ENCODE measurements at places on chromosomes 6 and 20.

DNA sequence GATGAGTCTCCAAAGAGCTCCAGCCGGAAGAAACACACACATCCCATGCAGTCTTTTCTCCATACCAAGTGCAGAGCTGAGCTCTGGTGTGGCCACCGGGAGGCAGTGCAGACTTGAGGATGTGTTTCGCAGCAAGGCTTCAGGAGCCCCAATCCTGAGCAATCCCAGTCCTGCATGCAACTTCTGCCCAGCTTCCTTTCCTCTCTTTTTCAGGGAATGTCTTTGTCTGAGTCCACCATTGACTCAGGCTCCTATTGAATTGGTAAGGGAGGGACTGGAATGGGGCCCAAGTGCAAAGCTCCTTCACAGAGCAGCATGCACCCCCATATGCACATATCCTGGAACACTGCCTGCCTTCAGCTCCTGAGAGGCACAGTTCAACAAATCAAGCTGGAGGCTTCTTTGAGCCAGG lies 50.5 kb upstream of the ASIP start:
- DNase-seq, result no peak

DNA sequence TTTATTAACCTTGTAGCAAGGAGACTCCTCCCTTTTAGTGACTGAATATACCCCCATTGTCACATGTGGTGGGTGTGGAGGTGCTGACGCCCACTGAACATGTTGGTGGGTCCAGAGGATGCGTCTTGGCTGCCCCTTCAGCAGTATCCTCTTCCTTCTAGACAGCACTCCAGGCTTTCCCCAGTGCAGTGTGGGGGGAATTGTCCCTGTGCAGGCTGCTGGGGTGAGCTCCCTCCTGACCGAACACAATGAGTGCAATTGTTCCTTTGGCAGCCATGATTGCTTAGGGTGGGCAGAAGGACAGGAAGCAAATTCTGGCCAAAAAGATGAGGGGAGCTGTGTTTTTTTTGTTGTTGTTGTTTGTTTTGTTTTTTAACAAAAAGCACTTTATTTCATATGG lies 209.3 kb upstream of the PDE10A start:
- no peak for DNase-seq

GRCh38 chr20:4170621-4171537 lies 155.5 kb upstream of the RNF24 start:
- no peak for DNase-seq

DNA sequence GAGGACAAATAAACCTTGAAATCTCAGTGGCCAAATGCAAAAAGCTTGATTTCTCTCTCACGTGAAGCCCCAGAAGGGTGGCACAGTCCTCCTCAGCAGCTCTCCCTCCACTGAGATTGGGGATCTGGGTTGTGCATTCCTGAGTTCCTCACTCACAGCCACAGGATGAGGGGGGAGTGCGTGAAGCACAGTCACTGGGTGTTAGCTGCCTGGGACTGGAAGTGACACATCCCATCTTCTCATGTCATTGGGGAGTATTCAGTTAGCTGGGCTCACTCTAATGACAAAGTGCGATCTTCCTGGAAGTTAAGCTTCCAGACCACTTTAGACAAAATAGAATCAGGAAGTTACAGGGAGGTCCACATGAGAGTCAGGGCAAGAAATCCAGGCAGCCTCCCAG lies 192.2 kb upstream of the LRFN2 start:
- no peak for DNase-seq

GRCh38 chr6:24154121-24154520 lies 28.1 kb downstream of the NRSN1 start:
- DNase-seq, result no peak

- no peak for DNase-seq
Observed at GRCh38 chr6:166813461-166813860, 142.9 kb downstream of the RNASET2 start.

DNA sequence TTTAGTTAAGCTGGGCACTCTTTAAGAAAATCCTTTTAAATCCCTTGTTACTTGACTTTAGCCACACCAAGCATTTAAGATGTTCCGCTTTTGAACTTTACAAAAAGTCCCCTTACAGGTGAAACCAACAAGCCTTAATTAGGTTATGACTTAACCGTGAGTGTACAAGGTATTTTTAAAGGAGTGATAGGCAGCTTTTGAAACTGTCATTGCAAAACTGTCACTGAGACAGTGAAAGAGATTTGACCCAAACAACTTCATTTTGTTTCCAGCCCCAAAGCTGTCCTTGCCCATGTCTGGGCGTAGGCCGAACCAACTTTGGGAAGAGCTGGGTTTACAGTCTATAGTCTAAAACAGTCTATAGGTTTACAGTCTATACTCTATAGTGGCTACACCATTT lies 305.4 kb downstream of the FARS2 start:
- DNase-seq, result no peak

DNA sequence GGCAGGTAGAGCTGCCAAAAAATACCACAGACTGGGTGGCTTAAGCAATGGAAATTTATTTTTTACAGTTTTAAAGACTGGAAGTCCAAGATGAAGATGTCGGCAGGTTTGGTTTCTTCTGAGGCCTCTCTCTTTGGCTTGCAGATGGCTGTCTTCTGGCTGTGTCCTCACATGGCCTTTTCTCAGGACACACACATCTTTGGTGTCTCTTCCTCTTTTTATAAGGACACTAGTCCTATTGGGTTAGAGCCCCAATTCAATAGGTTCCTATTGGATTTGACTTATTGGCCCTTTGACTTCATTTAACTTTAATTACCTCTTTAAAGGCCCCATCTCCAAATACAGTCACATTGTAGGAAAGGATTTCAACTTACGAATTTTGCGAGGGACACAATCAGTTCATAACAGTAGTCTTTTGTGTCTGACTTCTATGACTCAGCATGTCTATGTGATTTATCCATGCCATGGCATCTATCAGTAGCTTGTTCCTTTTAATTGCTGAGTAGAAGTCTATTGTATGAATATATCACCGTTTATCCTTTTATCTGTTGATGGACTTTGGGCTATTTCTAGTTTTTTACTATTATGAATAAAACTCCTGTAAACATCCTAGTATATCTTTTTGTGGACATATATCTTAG lies 11.0 kb upstream of the TCP11 start:
- no peak for DNase-seq

GRCh38 chr6:169153401-169153800 lies 100.2 kb downstream of the THBS2 start:
- no peak for DNase-seq

- DNase-seq, result no peak
Observed at GRCh38 chr20:48163505-48163904, 378.2 kb upstream of the SULF2 start.

GRCh38 chr6:156839591-156840001 lies 62.4 kb downstream of the ARID1B start:
- no peak for DNase-seq

GRCh38 chr20:41692479-41693135 lies 74.4 kb upstream of the CHD6 start:
- peak; percentile 71 for DNase-seq

DNA sequence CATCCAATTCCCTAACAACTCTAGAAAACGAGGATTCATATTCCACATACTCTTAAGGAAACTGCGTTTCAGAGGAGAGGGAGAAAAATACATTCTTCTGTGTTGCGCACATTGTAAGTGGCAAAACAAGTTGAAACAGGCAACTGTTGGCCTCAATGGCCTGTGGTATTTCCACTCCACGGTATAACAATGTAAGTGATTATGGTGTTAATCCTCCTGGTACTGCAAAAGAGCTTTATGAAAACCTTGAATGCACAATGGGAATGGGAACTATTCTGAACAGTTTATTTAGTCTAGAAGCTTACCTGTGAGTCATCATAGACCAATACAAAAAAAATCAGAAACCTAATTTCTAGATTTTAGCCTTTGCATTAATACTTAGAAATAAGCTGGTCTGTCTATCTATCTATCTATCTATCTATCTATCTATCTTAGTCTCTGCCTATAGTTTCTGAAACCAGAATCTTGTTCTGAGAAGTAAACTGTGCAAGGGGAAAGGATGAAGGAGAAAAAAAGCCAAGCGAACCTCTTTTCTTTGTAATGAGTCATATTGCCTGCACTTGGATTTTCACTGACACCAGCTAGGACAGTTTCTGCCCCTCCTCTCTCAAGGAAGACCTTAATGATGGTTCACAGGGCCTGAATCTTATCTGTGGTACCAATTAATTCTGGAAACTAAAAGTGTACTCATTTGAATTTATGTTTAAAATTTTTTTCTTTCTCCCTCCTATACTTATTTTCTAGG lies 101.5 kb downstream of the RNF144B start:
- DNase-seq, result no peak

GRCh38 chr6:138109042-138109997 lies 2.1 kb upstream of the PERP start:
- peak; percentile 78 for DNase-seq

GRCh38 chr6:109458774-109459531 lies 3.4 kb upstream of the MICAL1 start:
- DNase-seq, result no peak

GRCh38 chr6:53802582-53802981 lies 7.8 kb downstream of the LRRC1 start:
- DNase-seq, result no peak

GRCh38 chr20:9025643-9026042 lies 43.2 kb upstream of the PLCB4 start:
- DNase-seq, result no peak

DNA sequence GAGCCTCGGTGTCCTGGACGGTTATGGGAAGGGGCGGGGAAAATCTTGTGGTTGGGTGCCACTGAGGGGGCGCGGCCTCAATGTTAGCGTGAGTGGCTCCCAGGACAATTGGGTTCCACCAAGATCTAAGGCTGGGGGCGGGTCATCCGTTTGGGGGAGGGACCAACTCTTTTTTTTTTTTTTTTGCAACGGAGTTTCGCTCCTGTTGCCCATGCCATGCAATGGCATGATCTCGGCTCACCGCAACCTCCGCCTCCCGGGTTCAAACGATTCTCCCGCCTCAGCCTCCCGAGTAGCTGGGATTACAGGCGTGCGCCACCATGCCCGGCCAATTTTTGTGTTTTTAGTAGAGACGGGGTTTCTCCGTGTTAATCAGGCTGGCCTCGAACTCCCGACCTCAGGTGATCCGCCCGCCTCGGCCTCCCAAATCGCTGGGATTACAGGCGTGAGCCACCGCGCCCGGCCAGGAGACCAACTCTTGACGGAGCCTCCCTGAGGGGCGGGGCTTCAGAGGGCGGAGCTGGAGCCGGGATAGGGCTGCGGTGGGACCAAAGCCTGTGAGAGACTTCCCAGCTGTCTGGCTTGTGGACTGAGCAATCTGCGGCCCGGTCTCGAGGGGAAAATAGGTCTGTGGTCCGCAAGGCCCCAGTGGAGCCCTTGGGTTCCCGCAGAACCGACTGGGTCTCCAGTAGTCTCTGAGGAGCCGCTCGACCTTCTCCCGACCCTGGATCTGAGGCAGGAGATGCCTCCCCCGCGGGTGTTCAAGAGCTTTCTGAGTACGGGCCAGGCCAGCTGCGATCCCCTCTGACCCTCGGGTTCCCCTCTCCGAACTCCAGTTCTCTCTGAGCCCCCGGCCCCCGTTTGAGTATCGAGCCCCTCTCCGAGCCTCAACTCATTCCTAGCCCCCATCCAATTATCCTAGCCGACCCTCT lies 1.1 kb downstream of the SPAG4 start:
- peak; percentile 62 for DNase-seq

GRCh38 chr20:1450926-1451491 lies 15.6 kb downstream of the NSFL1C start:
- DNase-seq, result no peak

DNA sequence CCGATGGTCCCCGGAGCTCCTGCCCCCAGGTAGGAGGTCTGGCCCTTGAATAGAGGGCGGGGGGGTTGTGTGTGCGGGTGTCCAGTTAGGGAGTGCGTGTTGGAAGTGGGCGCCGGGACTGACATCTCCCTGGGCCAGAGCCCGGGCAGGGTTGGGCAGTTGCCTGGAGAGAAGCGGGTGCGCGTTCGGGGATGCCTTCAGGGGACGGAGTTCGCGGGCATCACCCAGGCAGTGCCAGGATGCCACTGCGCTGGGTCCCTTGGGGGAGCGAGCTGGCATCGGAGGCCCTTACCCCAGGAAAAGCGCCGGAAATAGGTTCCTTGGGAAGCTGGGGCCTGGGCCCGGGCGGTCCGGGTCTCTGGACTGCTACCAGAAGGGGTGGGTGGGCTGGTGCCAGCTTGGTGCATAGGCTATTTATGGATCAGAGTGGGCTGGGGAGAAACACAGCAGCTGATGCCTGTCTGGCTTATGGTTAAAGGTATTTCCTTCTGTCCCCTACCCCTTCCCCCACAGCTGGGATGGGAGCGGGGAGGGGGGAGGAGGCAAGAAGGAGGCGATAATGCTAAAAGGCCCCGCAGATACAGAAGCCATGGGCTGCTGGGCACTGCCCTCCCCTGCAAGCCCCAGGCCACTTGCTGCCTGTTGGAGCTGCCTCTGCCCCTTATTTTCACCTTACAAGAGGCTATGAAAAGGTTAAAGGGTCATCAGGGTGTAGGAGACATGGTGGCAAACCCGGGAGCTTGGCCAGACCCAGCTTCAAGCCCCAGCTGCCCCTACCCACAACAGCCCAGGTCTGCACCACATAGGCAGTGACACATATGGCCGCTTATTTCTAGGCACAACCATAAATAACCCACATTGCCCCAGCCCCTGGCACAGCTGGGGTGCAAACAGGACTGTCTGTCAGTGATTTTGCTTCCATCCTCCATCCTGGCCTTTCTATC lies 638 bp downstream of the PACSIN1 start:
- no peak for DNase-seq

DNA sequence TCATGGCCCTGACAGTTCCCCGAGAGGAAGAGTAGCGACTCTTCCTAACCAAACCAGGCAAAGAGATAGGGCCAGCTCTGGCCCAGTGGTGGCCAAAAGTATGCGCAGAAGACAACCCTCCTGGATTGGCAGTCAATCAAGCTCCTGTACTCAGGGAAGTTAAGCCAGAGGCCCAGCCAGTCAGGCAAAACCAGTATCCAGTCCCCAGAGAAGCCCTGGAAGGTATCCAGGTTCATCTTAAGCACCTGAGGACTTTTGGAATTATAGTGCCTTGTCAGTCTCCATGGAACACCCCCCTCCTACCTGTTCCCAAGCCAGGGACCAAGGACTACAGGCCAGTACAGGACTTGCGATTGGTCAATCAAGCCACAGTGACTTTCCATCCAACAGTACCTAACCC lies 298.3 kb downstream of the RNGTT start:
- DNase-seq, result no peak

GRCh38 chr6:8100159-8100854 lies 2.0 kb downstream of the EEF1E1 start:
- DNase-seq, result no peak

Data from activated CD4-positive, CD25-positive, alpha-beta regulatory T cell treated with anti-CD3 and anti-CD28 coated beads, Interleukin-2, amount 50 U/mL, for 72 hours (primary cell).